Dermis microvascular lymphatic vessel endothelial cell (primary cell): ENCODE measurements at places on chromosomes 2 and 18. TPM values are rescaled to one million over a fixed set of nuclear protein-coding genes. Genes with fewer than 3 reads are reported as not detected.

- no peak for DNase-seq
Measured at GRCh38 chr2:39660612-39661236, 5.0 kb upstream of the TMEM178A start.

- no peak for DNase-seq
Measured at GRCh38 chr2:144097440-144098225, 422.3 kb downstream of the ZEB2 start.

DNA sequence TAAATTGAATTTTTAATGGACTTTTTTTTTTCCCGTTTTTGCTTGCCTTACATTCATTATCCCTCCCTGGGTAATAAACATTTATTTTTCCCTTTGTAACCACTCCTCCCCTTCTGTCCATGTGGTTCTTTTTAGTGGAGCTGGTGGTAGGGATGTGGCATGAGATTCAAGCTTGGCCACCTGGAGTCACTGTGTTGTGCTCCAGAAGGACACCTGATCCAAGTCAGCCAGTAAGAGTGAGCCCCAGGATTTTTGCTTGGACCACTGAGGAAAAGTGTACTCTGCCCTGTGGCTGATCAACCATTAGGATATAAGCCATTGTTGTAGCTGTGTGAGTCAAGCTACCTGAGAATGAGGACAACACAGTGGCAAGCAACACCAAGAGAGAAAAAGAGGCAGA lies 11.1 kb upstream of the ACTR3 start:
- DNase-seq, result no peak

GRCh38 chr2:113890253-113891235 lies 655 bp downstream of the ACTR3 start:
- peak; percentile 83 for DNase-seq

DNA sequence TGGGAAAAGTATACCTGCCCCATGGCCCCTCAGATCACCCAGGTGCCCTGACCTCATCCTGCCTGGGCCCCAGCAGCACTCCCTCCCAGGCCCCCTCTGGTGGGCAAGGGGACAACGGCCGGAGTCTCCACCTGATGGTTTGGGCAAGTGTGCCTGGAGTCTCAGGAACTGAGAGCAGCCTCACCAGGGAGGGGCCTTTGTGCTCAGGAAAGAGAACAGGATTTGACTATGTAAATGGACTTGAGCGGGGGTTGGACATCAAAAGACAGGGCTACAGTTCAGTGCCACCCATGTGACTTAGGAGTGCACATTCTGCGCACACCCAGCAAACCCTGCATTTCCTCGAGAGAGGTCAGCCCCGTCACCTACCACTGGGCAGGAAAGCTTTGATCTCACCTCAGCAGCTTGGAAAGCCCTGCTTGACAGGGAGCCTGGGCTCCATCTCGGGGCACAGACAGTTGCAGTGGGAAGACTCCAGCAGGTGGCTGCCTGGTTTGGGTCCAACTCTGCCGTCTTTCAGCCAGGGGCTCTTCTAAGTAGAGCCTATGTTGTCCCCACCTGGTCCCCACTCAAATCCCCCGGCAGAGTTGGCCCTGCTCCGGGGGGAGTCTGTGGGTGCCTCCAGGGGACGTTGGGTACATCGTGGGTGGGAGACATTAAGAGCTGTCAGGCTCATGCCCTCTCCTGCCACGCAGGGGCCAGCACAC lies 3.3 kb downstream of the INPP5D start:
- DNase-seq, result no peak

GRCh38 chr2:233358947-233359346 lies 4.7 kb downstream of the DGKD start:
- DNase-seq, result no peak

GRCh38 chr2:206218796-206219499 lies 55.5 kb upstream of the ZDBF2 start:
- no peak for DNase-seq

- no peak for DNase-seq
Measured at GRCh38 chr18:36629138-36629530, 199.7 kb downstream of the TPGS2 start.

DNA sequence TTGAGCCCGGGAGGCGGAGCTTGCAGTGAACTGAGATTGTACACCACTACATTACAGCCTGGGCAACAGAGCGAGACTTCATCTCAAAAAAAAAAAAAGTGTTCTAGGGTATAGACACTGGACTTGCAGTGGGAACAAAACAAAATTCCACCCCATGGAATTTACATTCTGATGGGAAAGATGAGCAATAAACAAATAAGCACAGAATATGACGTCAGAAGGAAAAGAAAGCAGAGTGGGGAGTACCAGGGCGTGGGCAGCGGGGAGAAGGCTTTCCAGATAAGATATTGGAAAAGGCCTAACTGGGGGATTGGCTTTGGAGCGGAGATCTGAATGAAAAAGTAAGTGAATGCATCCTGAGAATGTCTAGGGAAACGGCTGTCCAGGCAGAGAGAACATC lies 17.6 kb downstream of the NPPC start:
- no peak for DNase-seq

GRCh38 chr2:69615078-69615625 lies 28.4 kb downstream of the AAK1 start:
- DNase-seq, result no peak

DNA sequence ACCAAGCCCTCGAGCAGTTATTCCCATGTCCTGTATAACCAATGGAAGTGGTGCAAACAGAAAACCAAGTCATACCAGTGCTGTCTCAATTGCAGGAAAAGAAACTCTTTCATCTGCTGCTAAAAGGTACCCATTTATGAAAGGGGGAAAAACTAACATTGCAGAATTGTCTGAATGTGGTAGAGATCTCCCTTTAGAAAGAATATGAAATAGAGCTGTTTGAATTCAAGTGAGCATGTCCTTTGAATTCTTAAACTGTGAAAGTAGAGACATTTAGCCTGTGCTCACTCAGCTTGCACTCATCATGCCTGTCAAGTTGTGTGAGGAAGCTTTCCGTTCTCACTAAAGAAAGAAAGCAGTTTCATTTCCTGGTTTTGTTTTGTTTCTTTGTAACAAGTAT lies 87.4 kb downstream of the EML4 start:
- no peak for DNase-seq

- DNase-seq, result no peak
Measured at GRCh38 chr2:165428926-165429325, 40.6 kb upstream of the CSRNP3 start.

DNA sequence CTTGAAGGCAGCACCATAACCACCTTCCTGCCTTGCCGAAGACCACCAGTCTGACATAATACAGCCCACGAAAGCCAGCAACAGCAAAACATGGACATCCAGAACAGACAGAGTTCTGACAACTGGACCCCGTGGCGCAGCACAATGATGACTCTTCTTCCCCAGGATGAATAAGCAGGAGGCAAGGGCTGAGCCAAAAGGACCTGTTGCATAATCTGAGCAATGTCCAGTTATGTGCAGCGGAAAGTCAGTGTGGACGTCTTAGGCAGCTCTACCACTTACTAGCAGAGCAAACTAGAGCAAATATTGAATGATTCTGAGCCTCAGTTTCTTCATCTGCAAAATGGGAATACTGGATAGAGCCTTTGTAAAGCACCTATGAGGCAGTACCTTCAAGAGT lies 225.1 kb downstream of the ZBTB7C start:
- no peak for DNase-seq

DNA sequence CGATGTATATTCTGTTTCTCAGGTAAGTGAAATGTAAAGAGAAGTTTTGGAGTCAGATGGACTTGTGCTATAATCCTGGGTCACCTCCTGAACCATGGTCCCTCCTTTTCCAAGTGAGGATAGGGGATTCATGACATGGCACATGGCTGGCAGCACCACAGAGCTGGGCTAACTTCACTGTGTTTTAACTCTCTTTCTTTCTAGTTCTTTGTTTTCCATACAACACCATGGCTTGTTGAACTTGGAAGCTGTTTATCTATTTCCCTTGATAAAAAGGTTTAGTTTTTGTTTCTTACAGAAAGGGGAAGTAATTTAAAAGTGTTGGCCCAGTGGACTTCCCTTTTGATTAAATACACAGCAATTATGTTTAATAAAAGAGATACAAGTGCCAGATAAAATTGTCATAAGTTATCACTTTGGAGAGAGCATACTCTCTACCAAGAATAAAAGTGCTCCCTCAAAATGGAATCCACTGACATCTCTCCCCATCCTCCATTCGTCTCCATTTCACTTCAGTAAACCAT lies 90.4 kb downstream of the PLCL1 start:
- no peak for DNase-seq

- DNase-seq, result no peak
Measured at GRCh38 chr2:101521487-101521886, 46.6 kb upstream of the RFX8 start.

- no peak for DNase-seq
Measured at GRCh38 chr2:232026910-232027309, 65.4 kb downstream of the DIS3L2 start.

DNA sequence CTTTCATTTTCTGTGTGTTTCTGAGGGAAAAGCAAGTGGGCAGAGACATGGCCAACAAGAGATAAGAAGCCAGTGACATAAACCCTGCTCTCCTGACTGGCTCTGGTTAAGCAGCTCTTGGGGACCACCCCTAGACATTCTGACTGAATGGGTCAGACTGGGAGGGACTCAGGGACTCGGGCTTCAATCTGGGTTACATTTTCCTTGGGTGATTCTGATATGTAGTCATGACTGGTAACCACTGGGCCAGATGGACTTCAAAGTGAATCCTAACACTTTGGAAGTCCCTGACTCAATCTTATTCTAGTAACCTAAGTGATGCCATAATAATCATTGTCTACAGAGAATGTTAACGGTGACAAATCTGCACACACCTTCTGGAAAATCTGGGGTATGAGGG lies 397.8 kb downstream of the NBAS start:
- DNase-seq, result no peak

DNA sequence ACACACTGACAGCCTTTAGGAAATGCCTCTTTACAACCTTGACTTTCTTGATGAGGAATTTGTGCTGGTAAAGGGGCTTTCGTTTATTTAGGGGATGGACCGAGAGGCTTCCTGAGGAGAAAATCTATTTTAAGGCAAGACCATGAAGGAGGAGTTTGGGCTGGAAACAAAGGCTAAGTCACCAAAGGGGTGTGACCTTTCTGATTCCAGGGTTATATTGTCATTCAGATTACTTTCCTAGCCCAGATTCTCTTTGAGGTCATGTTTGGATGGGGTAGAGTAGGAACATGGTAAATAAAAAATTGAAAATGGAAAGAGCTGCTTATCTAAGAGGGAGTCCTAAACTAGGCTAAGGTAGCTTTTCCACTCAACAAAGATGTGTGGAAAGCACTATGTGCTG lies 77.1 kb upstream of the UGP2 start:
- no peak for DNase-seq

DNA sequence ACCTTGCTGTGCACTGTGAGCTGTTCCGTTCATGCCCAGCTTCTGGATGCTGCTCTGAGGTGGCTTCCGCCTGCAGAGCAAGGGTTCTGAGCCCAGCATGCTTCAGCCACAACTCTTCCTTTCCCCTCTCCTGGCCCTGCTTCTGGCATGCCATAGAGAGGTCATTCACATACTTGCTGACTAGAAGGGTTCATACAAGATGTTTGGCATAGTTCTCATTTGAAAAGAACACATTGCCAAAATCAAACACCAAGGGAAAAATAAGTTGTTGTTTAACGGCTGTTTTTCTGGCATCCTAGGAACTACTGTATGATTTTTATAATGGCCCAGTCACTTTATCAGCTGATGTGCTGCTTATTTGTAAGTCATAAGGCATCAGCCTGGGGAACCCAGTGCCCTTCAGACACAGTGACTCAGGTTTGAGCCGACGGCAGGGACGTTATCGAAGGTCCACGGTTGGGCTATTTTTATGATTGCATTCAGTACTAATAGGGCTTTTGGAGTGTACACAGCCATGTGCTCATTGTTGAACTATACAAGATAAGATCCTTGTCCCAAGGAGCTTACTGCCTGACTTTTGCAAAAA lies 53.9 kb upstream of the CTAGE1 start:
- peak; percentile 37 for DNase-seq

The SCYGR4 gene
- not detected in 2 replicates for total RNA-seq

The GPR45 gene
- total RNA-seq, result not detected in 2 replicates

The TCF23 gene
- total RNA-seq, result not detected in 2 replicates

The TRABD2A gene
- 0.25 and 0.51 TPM in 2 replicates for total RNA-seq

The DPYSL5 gene
- total RNA-seq, result under 0.01 TPM in 1 of 2 replicates, not detected in the other

The ACKR3 gene
- 6.8 and 20.7 TPM in 2 replicates for total RNA-seq

The INPP5D gene
- total RNA-seq, result 29.4 and 45.0 TPM in 2 replicates

The HJURP gene
- total RNA-seq, result 3.3 and 9.5 TPM in 2 replicates

The CWC22 gene
- 10.1 TPM in 2 replicates for total RNA-seq

The SERPINB7 gene
- total RNA-seq, result not detected in 2 replicates

The SP140L gene
- 5.3 and 6.7 TPM in 2 replicates for total RNA-seq

The VWC2L gene
- not detected in 2 replicates for total RNA-seq

The TXNDC2 gene
- total RNA-seq, result under 0.01 TPM in 1 of 2 replicates, not detected in the other

The THSD7B gene
- total RNA-seq, result not detected in 2 replicates

The CCL20 gene
- total RNA-seq, result 0.89 and 3.3 TPM in 2 replicates

The LYPD6 gene
- 7.8 and 13.3 TPM in 2 replicates for total RNA-seq
